Islet precursor cell (in vitro differentiated cells): ENCODE measurements at places on chromosomes 6 and 20.

DNA sequence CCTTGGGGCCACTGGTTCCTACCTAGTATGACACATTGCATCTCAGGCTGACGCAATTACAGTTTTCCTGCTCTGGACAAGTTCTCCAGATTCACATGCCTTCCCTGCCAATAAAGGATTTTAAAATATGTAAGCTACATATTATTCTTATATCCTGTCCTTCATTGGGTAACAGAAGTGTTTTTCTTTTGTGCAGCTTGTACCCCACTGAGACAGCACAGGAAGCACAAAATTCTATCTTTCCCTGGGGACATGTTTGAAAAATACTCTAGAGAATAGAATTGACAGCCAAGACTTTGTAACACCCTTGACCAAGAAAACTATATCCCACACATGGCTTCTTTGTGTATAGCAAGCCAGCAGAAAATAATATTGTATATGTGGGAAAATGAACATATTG, 456.8 kb downstream of the MAFB start:
- no peak for DNase-seq

- peak; percentile 26 for DNase-seq
Measured at GRCh38 chr6:5718231-5718947, 288.3 kb downstream of the NRN1 start.

DNA sequence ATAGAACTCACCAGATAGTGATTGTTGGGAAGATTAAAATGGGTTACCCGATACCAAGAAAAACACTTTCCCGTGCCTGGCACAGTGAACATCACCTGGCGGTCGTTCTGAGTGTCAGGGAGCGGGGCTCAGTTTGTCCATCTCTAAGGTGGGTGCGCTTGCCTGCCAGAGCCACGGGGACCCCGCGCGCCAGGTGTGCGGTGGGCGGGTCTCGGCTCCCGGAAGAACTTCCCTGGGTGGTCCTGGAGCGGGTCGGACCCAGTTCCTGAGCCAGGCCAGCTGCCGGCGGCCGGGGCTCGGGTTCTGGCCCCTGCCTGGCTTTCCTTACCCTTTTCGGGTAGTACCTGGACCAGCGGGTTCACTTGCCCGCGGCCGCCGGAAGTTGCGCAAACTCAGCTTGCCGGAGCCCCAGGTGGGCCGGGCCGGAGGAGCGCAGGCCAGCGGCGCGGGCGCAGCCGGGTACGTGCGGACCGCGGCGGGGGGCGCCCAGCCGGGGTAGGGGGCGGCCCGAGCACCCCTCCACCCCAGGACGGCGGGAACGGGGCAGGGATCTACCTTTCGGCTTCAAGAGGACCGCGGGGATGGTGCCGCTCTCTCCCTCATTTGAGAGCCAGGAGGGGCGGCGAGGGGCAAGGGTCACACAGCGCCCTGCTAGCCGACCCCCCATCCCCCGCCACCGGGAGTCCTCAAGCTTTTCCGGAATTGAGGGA, 7.5 kb downstream of the FAM110A start:
- DNase-seq, result peak; percentile 71

DNA sequence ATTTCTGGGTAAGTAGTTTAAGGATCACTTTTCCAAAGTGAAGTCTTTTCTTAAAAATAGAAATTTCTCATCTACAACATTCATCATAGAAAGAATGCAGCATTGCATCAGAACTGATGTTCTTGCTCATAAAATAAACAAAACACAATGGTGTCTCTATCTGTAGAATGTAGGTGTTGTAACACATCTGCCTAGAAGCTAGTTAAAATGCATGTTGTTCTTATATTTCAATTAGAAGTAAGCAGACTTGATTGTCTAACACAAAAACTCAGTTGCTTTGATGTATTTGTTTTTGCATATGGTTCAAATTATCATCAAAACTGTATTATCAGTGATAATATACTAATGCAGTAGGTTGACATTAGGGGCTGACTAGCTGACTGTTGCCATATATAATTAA, 654.7 kb upstream of the FLRT3 start:
- no peak for DNase-seq

- DNase-seq, result no peak
Measured at GRCh38 chr6:40743226-40743625, 156.1 kb upstream of the LRFN2 start.

DNA sequence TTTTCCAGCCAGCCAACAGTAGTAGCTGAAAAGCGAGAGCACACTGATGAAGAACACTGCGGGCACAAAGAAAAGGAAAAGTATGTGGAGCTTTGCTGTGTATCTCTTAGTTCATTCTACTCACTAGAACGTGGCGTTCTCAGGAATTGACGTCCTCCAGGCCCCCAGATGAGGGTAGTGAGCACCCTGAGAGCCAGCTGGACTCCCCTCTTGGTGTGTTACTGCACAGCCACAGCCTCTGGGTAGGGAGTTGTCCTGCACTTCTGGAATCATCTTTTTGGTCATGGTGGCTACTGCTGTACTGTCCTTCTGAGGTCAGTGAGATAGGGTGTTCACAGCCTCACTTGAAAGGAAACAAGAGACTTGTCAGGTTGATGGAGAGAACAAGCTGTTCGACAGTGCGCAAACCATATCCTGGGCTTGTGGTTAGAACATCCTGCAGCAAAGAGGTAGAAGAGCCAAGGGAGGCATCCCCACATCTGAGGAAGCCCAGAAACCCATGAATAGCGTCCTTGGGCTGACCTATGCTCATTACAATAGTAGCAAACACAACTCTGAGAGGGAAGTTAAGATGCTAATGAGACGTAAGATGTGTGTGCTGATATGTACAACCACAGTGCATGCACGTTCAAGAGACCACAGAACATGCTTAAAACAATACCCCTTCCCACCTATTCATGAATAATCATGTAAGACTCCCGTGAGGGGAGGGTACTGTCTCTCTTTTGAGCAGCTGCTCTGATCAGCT, 14.6 kb upstream of the HLA-F start:
- no peak for DNase-seq

DNA sequence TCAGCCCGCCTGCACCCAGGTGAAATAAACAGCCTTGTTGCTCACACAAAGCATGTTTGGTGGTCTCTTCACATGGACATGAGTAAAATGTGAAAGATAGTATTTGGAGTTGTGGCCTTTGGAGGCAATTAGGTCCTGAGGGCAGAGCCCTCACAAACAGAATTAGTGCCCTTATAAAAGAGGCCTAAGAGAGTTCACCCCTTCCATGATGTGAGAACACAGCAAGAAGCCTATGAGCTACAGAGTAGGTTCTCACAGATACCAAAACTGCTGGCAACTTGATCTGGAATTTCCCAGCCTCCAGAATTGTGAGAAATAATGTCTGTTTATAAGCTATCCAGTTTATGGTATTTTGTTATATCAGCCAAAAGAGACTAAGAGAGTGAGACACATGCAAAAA, 74.5 kb downstream of the TRDN start:
- DNase-seq, result no peak

GRCh38 chr20:17583126-17583525, 13.3 kb downstream of the DSTN start:
- DNase-seq, result no peak

DNA sequence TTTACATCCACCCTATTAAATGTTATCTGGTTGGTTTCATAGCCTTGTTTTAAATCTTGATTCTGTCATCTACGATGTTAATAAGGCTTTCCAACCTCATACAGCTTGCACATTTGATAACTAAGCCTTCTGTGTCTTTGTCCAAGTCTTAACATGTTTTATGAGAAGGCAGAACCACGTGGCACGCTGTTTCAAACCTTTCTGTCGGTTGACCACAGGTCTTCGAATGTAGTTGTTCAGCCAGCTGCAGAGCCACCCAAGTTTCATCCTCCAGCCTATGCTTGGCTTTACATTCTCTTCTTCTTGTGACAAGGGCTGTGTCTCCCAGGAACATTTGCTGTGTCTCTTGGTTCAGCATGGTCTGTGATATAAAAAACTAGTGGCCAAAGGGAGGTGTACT, 15.7 kb upstream of the SGK2 start:
- DNase-seq, result no peak
